ENCODE measurements at places on chromosomes 7 and 10.

DNA sequence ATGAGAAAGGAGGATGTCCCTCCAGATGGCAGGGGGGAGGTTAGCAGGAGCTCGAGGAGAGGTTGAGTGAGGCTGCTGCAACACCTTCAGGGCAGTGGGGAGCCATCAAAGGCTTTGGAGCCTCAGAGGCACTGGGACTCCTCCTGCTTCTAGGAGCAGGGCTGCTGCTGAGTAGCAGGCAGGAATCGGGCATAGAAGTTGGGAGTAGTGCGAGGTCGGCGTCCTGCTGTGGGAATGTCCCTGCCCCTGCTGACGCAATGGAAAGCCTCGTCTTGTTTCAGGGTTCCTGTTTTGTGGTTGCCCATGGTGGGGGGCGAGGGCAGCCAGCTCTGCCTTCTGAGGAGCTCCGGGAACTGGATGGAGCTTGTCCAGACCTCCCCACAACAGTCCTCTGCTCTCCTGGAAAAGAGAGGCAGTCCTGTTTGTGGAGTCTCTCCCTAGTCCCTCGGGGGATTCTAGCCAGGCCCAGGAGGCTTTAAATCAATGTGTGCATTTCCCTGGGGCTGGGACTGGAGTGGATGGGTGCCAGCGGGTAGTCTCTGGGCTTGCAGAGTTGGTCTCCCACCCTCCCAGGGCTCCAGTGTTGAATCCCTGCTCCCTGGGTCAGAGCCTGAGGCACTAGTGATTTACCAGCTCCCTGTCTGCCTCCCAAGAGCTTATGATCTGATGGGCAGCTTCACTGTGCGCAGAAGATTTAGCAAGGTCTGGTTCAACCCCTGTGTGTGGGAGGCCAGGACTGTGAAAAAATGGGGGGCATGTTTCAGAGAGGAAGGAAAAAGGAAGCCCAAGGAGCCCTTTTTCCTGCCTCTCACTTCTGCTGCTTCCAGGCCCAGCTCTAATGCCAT lies 98.7 kb upstream of the PPIF start:
- no peak for DNase-seq

GRCh38 chr7:149457766-149458165 lies 3.1 kb downstream of the ZNF777 start:
- no peak for DNase-seq

DNA sequence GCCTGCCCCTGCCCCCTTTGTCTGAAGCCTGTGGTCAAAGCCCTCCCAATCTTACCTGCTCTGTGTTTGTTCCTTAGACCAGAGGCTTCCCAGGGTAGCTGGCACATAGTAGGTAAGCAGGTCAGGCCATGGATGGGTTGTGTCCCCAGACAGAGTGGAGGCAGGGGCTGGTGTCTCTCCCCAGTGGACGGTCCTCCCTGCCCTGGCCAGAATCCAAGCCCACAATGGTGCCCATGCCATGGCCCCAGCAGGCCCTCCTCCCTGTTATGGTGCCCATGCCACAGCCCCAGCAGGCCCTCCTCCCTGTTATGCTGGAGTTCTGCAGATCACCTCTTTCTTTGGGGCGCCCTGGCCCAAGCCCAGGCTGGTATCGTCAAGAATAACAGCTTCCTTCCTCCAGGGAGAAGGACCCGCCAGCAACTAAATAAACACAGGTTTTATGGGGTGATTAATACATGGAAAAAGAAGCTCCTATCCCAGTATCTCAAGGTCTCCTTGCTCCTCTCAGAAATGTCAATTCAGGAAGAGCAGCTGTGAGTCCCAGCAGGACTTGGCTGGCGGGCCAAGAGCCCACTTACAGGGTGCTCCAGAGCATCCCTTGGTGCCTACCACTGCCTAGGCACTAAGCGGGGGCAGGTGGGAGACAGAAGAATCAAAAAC lies 82.0 kb downstream of the NEURL1 start:
- no peak for DNase-seq

DNA sequence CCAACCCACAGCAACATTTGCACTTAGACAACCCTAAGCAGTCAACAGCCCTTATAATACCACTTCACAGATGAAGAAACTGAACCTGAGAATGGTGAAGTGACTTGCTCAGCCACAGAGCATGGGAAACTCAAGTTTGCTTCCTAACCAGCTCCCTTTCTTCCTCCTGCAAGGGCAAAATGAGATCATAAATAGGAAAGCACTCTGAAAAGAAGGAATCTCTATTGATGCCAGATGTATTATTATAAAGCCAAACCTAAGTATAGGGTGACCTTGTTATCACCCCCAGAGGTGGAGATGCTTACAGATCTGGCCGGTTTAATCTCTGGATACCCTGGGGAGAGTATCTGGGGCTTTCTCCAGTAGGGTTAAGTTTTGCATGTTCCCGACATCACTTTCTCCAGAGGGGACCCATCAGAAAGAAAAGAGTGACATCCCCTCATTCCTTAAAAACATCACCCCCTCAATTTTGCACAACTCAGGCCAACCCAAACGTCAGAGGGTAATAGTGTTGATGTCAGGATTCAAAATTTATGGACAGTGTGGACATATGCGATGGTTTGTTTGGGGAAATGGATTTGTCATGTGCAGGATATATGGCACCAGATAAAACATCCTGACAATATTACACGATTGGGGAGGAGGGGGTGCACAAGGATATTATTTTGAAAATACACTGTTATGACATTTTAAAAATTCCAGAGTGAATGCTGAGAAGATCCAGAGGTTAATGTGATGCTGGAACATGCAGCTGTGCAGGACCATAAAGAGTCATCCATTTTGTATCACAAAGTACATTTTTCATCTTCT lies 24.0 kb upstream of the XPNPEP1 start:
- DNase-seq: no peak

DNA sequence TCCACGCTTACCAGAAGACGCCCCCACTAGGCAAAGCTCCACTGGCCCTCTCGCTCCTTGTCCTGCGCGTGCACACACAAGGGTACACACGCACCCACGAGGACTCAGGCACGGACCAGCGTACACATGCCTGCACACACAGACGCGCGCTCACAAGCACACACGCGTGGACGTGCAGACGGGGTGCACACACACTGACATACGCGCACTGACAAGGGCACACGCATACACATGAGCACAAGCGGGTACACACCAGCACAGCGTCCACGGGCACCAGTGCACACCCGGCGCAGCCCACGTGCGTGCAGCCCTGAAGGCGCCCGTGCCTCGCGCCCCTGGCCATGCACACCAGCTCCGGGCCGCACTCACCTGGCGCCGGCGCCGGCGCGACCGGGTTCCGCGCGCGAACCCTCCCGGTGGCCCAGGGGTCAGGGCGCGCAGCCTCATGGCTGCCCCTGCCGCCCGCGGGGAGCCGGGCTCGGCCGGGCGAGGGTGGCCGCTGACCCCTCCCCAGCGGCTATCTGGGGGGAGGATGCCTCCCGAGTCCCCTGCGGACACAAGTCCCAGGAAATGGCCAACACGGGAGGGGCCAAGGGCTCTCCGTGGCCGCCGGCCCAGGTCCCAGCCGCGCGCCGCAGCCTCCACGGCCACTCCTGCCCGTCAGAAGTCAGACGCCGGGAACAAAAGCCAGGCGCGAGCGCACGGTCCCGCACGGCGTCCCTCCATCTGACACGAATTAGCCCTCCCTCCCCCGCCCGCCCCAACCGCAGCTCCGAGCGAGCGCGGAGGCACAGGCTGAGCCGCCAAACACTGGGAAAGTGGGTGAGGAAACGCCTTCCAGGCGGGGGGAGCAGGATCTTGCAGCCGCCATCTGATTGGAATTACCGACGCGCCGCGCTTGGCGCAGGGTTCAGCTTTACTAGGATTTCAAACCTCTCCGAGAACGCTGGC lies 45.0 kb downstream of the TNS3 start:
- DNase-seq: peak; percentile 55

- peak; percentile 74 for DNase-seq
Observed at GRCh38 chr7:90958647-90959046, 305.6 kb upstream of the FZD1 start.

DNA sequence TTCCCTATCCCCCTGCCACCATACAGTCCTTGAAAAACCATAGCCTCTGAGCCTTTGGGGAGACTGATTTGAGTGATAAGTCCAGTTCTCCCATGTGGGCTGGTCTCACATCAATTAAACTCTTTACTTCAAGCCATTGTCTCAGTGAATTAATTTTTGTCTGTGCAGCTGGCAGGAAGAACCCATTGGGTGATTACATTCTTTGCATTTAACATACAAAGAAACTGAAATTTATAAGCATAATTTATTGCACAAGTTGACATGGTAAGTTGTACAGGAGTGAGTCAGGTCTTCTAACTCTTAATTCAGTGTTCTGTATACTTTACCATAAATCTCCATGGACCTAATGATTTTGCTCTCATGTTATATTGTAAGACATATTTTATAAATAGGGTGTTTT lies 1613.0 kb upstream of the LRRTM3 start:
- no peak for DNase-seq

GRCh38 chr7:106731646-106732444 lies 70.9 kb upstream of the CCDC71L start:
- peak; percentile 79 for DNase-seq

DNA sequence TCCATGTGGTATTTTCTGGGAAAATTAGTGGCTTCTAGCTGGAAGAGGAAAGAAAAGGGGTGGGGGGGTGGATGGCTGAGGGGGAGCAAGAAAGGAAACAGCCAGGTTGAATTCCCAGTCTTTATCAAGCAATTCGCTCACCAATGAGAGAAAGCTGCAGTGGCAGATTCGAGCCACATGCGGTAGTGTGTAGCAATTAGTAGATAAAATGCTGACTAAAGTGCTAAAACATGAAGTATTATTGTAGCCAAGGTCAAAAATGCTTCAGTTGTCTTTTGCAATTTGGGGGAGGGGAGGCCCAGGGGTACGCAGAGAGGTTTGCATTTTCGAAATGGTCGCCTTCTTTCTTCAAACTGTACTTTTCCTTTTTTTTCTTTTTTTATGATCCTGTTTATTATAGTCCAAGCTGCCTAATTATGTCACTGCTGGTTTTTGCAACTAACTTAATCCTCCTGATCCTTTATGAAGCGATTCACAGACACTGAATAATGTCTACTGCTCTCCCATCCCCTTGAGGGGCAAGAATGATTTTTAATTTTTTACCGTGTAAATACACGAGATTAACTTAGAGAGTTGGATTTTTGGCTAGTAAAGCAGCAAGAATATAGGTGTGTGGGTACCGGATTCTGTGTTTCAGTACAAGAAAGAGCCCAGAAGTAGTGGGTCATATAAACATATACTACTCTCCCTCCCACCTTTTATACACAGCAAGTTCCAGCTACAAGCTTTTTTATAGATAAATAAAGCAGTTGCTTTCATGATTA lies 3.6 kb upstream of the ARID5B start:
- DNase-seq: peak; percentile 74

GRCh38 chr7:129262324-129262723 lies 37.5 kb downstream of the AHCYL2 start:
- no peak for DNase-seq

DNA sequence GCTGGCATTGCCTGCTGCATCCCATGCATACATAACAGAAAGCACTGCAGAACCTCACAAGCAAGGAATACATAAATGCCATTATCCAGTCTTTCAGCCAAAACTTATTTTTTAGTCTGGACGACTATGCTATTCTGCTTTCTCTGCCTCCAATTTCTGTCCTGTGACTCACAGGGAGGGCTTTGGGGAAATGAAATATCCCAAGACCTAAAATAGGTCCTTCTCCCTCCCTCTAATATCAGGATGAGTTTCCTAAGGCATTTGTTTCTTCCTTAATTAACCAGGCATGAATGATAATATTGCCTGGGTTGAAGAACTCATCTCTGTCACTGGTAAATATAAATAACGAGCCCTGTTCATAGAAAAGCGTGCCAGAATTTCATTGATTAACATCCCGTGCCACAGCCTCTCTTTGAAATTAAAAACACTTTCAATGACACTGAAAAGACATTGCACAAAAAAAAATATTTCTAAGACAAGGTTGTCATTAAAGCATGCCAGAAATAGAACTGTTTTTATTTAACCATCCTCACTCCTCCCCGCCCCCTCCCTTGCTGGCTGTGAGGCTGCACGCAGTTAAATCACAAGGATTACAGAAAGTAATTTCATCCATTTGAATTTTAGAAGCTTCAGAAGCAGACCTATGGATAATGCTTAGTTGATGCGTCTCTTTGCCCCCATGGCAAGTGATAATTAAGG lies 103.0 kb upstream of the ANKRD1 start:
- no peak for DNase-seq

DNA sequence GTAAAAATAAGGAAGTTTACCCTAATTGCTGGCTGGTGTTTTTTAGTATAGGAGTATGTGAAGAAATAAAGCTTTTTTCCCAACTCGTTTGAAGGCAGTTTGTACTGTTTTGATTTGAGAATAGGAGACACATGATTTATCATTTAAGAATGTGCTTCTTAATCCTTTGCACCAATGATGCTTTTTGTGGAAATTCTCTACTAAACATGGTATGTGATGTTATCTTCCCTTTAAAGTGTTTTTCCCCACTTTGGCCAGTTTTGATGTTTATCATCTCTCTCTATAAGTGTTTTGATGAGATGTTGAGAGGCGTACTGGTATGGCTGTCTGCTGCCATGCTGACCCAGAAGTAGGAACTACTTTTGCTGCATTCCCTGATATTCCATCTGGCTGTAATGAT lies 85.1 kb downstream of the SUGCT start:
- DNase-seq: peak; percentile 70

DNA sequence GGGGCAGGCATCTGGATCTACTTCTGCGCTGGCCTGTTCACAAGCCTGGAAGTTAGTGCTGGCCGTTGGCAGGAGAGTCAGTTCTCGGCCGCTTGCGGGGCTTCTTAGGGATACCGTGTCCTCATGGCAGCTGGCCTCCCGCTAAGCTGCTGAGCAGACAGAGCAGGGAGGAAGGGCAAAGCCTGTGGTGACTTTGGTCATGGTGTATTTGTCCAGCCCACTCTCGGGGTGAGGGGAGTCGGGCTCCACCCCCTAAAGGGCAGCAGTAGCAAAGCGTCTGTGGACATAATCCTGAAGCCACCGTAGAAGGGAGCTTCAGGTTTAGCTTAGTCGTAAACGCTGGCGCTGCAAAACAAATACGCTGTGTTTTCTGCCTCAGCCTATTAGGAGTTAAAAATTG lies 12.2 kb downstream of the UBE3C start:
- peak; percentile 53 for DNase-seq

DNA sequence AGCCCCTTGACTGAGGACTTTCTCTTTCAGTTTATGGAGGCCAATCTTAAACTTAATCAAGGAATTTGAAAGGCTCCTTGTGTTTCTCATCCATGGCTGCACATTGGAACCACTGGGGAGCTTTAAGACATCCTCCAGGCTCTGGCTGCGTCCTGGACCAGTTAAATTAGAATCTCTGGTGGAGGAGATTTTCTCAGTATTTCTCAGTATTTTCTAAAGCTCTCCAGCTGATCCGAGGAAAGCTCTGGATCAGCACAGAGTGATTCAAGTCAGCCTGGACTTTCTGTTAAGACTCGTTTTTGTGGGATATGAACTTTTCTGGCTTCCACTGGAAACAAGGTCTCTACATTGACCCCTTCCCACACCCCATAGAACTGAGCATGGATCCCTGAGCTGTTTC lies 249.8 kb downstream of the STK31 start:
- DNase-seq: no peak

Data from cardiac fibroblast (primary cell).